ENCODE measurements at places on chromosomes 11 and 22.

- DNase-seq = no peak
Measured at GRCh38 chr11:44968510-44968909, 17.8 kb upstream of the TP53I11 start.

DNA sequence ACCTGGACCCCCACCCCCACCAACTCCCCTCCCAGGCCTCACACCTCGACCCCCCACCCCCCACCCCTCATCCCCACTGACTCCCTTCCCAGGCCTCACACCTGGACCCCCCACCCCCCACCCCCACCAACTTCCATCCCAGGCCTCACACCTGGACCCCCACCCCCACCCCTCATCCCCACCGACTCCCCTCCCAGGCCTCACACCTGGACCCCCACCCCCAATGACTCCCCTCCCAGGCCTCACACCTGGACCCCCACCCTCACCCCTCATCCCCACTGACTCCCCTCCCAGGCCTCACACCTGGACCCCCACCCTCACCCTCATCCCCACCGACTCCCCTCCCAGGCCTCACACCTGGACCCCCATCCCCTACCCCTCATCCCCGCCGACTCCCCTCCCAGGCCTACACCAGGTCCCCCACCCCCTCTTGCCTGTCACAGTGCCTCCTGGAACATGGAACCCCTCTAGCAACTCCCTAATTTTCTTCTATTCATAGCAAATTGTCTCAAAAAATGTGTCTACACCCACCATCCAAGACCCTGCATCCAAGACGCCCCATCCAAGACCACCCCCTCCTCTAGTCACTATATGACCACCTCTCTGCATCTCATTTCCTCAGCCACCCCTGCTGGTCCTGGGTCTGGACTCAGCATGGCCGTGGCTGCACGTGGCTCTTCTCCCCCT is 36.9 kb upstream of the BRSK2 start:
- DNase-seq = no peak

- DNase-seq = no peak
Measured at GRCh38 chr11:17596711-17597110, 49.7 kb downstream of the OTOG start.

GRCh38 chr11:121881806-121882205 is 234.2 kb downstream of the BLID start:
- DNase-seq = no peak
